ENCODE measurements at places on chromosomes 16 and 17.

DNA sequence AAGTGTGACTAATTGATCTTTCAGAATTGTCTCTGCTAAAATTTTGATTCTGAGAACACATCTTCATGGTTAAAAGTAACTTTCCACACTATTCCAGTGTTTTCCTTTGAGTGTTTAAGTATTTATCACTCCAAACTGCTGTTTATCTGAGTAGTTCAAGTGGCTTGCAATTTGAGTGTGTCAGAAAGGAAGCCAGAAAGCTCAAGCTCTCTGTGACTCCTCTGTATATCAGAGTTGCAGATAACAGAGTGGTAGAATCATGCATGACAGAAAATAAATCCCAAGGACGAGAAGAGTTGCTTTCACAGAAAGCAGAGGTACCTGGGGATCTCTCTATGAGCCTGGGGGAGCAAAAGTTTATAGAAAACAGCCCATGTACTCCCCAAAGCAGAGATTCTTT lies 130.0 kb downstream of the CYB561 start:
- DNase-seq, result no peak

DNA sequence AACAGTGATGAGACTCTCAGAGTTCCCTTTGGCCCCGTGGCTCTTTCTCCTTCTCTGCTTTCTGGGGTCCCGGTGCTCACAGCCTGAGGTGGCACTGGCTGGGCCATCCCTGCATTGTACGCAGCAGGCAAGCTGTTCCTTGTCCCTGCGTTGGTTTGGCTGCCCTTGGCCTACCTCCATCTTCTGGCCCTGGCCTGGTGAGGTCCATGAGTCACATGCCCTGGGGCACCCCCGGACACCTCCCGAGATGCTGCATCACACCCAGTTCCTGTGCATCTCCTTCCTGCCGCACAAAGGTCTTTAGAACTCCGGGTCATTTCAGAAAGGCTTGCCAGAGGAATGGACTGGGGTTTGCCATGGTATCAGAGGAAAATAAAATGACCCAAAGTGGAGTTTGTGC lies 9.5 kb downstream of the SULT1A2 start:
- no peak for DNase-seq

DNA sequence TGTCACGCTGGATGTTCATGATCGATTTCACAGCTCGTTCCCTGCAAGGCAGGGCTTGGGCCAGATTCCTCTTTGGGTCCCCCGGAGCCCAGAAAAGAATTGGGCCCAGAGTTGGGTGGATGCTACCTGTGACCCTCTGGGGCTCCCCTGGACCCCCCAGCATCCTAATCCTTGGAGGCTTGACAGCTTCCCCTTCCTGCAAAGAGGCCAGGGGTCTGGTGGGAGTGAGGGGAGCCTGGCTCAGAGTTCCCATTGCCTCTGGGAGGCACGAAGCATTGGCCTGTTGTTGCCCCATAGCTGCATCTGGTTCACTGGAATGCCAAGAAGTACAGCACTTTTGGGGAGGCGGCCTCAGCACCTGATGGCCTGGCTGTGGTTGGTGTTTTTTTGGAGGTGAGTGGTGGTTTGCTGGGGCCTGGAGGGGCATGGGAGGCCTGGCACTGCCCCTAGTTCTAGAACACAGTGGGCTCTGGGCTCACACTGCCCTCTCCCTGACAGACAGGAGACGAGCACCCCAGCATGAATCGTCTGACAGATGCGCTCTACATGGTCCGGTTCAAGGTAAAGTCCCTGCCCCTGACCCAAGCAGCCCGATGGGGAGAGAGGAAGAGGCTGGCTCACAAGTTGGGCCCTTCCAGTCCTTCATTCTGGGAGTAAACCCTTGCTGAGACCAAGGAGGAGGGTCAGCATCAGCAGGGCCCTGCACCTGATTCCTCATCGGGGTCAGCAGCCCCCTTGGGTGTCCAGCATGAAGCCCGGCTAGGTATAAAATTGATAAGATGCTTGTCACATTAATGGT lies 7.2 kb downstream of the CA7 start:
- no peak for DNase-seq

DNA sequence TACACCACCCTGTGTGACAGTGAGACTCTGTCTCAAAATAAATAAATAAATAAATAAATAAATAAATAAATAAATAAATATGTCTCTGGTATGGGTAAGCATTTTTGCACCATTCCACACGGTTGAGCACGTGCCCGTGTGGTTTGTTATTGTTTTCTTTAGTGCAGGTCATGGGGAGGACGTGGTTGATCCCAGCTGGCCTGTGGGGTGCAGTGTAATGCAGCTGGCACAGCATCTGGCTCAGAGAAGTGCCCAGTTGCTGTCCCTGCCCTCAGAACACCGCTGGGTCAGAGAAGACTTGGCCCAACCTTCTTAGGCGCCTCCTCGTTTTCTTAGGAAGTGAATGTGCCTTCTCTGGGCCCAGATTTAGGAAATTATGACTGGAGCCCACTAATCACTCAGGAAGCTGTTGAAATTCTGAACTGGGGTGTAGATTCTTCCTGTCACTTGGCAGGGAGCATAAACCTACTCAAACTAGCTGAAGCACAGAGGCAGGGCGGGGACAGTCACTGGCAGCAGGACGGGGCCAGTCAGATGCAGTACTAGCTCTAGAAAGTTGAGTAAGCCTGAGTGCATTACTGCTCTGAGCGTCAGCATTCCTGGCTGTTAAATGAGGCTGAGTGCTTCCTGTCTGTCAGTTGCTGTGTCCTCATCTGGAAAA lies 85.9 kb downstream of the SNX29 start:
- no peak for DNase-seq

- DNase-seq, result no peak
Measured at GRCh38 chr17:41848788-41849187, 11.2 kb downstream of the KLHL10 start.

DNA sequence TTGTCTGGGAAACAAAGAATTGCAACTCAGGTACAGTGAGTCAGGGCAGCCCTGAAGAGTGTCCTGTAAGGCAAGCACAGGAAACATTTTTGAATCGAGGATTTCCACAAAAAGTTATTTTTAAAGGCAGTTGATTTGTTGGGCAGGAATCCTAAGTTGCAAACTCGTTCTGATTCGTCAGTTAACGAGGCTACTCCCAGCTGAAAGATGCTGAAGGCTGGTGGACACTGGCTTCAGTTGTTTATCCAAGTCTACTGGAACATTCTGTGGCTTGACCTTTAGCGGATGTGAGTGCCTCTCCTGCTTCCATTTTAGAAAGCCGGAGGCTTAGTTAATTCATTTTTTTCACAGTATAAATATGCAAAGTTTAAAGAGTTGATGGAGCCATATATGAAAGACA lies 84.2 kb downstream of the KCNJ12 start:
- DNase-seq, result no peak

DNA sequence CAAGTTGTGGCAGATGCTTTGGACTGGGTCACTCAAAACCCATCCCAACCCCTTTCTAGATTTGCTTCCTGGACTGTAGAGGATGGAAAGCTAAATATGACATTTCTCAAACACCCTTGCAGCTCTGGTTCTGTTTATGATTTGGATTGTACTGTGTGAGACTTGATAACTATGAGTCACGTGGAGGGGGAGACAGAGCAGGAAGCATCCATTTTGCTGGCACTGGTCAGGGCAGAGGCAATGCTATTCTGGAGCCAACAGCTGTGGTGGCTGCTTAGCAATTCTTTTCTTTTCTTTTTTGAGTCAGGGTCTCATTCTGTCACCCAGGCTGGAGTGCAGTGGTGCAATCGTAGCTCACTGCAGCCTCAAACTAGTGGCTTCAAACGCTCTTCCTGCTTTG lies 13.6 kb upstream of the TERF2 start:
- no peak for DNase-seq

GRCh38 chr16:20638711-20639335 lies 58.7 kb downstream of the ACSM1 start:
- DNase-seq, result no peak

DNA sequence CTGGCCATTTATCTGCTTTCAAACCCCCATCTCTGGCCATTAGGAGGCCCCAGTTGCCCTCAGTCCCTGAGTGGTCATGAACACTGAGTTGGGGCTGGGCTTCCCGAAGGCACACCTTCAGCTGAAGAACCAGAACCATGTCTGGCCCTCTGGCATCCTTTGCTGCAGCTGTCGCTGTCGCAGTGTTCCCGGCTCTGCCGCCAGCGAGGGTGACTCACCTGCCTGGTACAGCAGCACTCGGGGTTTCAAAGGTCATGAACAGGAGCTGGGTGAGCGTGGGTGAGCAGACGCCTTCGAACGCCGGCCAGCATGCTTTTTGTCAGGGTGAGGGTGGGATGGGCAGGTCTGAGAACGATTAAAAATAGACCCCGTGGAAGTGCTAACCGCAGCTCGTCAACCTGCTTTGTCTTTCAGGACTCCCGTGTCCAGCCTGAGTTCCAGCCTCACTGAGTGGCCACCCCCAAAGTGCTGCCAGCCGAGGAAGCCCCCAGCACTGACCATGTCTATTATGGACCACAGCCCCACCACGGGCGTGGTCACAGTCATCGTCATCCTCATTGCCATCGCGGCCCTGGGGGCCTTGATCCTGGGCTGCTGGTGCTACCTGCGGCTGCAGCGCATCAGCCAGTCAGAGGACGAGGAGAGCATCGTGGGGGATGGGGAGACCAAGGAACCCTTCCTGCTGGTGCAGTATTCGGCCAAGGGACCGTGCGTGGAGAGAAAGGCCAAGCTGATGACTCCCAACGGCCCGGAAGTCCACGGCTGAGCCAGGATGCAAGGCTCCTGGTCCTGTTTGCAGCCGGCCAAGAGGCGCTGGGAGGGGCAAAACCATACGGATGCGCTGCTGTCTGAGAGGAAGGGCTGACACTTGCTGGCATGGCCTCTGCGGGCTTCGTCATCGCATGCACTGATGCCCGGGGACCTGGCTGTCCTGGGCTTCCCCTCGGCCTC lies 7.6 kb downstream of the SNN start:
- DNase-seq, result no peak

GRCh38 chr17:50087912-50088405 lies 7.2 kb upstream of the PDK2 start:
- no peak for DNase-seq

- DNase-seq, result no peak
Measured at GRCh38 chr16:25841761-25842160, 150.0 kb downstream of the HS3ST4 start.

- no peak for DNase-seq
Measured at GRCh38 chr17:17107891-17108431, 65.7 kb downstream of the MPRIP start.

GRCh38 chr17:40448213-40448638 lies 5.0 kb downstream of the IGFBP4 start:
- no peak for DNase-seq

- no peak for DNase-seq
Measured at GRCh38 chr17:78418326-78419026, 40.0 kb downstream of the PGS1 start.

DNA sequence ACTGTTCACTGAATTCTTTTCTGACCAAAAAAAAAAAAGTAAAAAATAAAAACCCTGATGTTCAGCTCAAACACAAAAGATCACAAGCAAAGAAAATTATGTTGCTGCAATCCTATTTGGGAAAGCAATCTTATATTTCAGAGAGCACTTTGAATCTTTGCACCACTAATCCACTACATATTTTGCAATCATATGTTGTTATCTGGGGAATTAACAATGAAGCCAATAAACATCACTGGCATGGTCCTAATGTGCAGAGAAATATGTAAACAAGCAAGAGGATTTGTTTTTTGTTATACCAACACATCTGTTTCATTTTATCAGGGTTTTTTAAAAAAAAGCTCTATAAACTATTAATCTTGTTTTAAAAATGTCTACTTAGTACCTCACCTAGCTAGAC lies 84.1 kb downstream of the TOX3 start:
- DNase-seq, result no peak

DNA sequence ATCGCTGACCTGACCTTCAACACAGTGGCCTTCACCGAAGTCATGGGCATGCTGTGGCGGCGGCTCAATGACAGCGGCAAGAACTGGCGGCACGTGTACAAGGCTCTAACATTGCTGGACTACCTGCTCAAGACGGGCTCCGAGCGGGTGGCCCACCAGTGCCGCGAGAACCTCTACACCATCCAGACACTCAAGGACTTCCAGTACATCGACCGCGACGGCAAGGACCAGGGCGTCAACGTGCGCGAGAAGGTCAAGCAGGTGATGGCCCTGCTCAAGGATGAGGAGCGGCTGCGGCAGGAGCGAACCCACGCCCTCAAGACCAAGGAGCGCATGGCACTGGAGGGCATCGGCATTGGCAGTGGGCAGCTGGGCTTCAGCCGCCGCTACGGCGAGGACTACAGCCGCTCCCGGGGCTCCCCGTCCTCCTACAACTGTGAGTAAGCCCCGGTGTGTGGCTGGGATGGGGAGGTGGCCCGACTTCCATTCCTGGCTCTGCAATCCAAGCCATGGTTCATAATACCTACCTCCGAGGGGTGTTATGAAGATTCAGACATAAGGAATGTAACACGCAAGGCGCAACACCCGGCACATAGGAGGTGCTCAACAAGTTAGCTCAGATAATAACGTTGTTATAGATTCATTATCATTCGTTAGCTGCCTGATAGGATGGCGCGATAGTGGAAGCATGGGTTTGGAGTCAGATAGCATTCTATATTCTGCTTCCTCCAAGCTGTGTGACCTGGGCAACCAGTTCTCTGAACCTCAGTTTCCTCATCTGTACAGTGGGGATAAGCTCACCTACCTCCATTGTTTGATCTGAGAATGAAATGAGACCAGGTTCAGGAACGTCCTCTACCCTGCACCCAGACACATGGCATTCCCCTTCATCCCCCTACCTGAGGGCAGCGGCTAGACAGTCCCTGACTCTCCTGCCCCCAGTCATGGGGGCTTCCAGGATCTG lies 4.4 kb downstream of the EPN3 start:
- DNase-seq, result no peak

GRCh38 chr16:26688105-26688504 lies 378.6 kb upstream of the C16orf82 start:
- no peak for DNase-seq

- DNase-seq, result no peak
Measured at GRCh38 chr16:56625943-56626654, 518 bp downstream of the MT1E start.

GRCh38 chr17:41522301-41523224 lies 3.9 kb upstream of the KRT15 start:
- no peak for DNase-seq

DNA sequence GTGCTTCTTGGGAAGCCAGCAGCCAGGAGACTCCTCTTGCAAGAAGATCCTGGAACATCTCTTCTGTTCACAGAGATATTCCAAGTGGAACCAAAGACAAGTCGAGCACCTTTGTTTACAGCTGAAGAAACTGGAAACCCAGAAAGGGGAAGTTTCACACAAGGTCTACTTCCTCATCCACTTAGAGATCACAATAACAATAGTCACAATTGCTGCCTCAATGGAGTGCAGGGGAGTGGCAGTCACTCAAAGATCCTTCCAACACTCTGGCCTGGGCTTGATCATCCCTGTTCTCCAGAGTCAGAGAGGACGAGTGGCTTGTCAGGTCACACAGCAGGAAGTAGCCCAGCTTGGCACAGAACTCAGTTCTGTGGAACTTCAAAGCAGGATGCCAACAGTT lies 46.9 kb upstream of the SIAH1 start:
- no peak for DNase-seq
